ENCODE measurements at places on chromosomes 12 and 14.

- peaks cover 32% of the 10 kb centered on the region for H3K4me1 ChIP-seq
- H3K27ac ChIP-seq, result no peak overlapping the region
- DNase-seq, result no peak
- H3K27me3 ChIP-seq, result no peaks in the 10 kb centered on the region
These were observed 4.3 kb downstream of the RIMBP2 start for GRCh38 chr12:130711756-130712155.

DNA sequence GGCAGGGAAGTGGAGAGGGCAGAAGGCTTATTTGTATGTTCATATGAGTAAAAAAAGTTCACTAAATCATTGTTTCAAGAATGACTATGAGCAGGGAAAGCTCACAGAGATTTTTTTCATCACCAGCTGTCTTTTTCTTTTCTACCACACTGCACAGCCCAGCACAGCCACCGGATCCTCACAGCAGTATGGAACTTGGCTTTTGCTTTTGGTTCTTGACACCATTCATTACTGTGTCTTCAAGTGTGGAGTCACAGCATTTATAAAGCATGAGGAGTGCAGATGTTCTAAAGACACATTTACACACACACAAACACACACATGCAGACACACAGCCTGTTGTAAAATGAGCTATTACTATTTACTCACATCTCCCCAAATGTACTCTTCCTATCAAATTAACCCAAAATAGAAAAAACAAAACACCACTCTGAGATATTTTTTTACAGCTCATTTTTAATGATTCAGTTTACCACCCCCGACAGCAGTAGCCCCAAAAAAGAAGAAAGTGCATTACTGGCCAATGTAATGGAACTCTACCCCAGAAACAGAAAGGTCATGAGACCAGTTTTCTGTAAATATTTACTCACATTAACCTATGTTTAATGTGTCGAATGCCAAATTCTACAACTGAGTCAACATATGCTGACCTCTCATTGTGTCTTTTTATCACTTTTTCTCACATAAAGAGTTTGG, 60.5 kb downstream of the BTG1 start:
- H3K27ac ChIP-seq, result no peak overlapping the region
- DNase-seq, result no peak
- H3K4me3 ChIP-seq, result no peak overlapping the region
- H3K4me1 ChIP-seq, result peaks cover 8% of the 10 kb centered on the region

GRCh38 chr12:8871068-8871467, 43.2 kb upstream of the PHC1 start:
- DNase-seq, result no peak
- no peaks in the 10 kb centered on the region for H3K36me3 ChIP-seq
- no peaks in the 10 kb centered on the region for H3K4me1 ChIP-seq

DNA sequence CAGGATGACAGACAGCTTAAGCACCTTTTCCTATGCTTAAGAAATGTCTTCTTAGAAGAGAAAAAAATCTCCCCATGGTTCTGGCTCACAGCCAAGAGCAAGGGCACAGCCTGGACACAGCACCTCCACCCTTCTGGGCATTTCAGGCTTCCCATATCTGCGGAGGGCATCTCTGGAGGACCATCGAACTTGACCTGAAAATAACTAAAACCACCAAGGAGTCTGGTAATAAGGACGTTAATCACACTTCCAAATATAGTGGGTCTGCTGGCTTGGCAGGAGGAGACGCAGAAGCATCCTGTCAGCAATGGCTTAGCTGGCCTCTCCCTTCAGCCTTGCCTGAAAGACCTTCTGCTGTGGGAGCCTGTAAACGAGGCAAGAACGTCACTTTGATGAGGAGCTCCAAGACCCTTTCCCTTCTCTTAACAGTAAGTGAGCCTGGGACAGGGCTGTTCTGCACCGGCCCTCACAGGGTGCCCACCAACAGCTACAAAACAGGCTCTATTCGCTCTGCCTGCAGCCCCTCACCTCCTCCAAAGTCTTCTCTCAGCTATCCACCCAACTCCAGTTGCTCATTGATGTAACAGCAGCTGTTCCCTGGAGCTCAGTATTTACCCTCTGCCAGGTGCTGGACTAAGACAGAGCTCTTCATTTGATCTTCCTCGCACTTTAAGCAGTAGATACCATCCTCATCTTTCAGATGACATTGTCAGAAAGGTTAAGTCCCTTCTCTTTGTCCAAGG, 13.2 kb downstream of the SETD3 start:
- H3K36me3 ChIP-seq, result no peaks in the 10 kb centered on the region
- H3K4me1 ChIP-seq, result peaks cover 28% of the 10 kb centered on the region
- DNase-seq, result no peak
- no peaks in the 10 kb centered on the region for H3K27me3 ChIP-seq
- no peak overlapping the region for H3K4me3 ChIP-seq

DNA sequence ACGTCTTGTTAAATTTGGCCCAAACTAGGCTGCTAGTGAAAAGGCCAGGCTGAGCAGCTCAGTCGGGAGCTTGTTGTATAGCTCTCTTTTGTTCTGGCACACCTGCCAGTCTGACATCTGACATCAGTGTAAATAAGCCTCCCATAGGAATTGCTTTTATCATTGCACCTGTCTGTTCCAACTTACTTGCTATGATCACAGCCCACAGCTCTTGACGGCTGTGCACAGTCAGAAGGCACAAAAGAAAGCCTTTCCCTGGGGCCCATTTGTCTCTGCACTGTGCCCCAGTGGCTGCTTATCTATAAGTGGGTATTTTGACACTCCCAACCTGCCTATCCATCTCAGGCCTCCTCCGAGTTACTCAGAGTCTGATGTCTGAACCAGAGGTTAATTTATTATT, 324.5 kb downstream of the NUAK1 start:
- no peak for DNase-seq
- peaks cover 7% of the 10 kb centered on the region for H3K4me1 ChIP-seq
- H3K27ac ChIP-seq, result no peak overlapping the region

GRCh38 chr12:49907352-49907751, 3.7 kb upstream of the FAIM2 start:
- no peak overlapping the region for H3K4me3 ChIP-seq
- H3K27me3 ChIP-seq, result no peaks in the 10 kb centered on the region
- no peaks in the 10 kb centered on the region for H3K36me3 ChIP-seq
- no peak for DNase-seq

All from vagina (tissue), 2 donors.